ENCODE measurements at places on chromosomes 7 and 10.
A peak's percentile ranks its signal among the peaks of the same experiment; 100 is the strongest.

DNA sequence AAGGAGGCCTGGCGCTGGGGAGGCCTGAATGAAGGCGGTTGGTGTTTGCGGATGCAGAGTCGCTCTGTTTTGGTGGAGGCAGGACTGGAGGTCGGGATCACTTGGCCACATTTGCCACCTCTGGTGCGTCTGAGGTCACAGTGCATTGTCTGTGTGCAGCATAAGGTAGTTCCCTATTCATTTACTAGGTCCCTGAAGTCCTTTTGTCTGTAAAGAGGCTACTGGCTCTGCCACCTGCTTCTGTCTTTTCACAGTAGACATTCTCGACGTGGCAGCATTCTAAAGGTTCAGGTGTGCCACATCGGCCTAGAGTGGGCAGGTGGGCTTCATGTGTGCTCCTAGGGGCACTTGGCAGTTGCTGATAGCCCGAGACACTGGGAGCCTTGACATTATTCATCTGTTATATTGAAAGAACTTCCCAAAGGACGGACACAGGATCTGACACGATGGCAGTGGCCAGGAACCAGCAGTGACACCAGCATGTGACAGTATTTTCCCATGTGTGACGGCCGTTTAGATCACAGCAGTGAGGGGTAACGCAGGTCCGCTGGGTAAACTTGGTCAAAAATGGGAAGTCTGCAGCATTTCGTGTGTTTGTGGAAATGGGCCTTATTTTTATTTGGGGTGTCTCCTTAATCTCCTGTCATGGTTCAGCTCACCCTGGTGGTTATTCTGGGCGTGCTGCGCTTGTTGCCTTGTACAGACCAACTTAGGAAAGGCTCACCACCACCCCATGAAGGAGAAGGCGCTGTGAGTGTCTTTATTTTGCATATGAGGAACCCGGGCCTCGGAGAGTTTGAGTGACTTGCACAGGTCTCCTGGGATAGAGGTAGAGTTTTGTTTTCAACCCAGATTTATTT, 5.9 kb downstream of the MGMT start:
- DNase-seq = no peak

DNA sequence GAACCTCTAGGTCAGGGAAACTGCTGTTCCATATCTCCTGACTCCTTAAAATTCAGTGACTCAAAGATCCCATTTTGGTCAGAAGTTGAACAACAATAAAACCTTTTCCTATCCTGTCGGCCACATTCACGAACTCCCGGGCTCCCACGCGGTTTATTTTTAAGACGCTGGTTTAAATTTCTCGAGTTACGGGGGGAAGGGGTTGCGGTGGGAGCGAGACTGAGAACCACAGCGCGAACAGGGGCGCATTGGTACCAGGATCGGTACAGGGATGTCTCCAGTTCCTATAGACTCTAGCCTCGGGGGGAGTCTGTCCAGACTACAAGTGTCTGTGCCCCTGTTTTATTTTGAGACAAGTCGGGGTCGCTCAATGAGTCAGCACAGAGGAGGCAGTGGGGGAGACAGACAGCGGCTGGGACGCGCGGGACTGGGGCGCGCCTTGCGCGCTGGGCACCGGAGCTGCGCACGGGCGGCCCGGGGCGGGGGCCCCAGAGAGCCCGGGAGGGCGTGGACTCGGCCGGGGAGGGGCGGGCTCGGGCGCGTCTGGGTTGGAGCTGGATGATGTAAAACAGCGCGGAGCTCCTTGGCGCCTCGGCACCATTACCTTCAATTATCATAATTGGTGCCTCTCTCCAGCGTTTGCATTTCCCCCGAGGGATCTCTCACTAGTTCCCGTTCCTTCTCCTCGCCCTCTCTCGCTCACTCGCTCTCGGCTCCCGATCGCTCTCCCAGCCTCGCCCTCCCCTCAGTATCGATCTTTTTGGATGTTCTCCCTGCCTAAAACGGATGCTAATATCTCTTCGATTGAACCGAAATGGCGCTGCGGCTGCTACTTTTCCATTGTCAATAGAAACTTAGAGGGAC, 8.7 kb upstream of the BAMBI start:
- no peak for DNase-seq

DNA sequence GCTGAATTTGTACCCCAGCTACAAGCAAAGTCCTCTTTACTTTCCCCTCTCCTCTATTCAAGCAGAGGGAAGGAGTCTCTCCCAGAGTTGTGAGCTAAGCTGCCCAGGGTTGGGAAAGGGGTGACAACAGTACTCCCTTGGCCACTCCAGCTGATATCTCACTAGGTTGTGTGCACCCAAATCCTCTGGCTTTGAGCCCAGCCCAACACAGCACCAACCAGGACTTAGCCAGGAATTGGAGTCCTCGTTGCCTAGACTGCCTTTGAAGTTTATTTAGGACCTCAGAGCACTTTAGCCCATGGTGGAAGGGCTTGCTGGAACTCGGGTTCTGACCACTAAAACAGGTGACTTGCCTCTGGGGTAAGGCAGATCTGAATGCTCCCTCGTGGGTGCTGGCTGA, 35.7 kb upstream of the DYNC1I1 start:
- DNase-seq = no peak

DNA sequence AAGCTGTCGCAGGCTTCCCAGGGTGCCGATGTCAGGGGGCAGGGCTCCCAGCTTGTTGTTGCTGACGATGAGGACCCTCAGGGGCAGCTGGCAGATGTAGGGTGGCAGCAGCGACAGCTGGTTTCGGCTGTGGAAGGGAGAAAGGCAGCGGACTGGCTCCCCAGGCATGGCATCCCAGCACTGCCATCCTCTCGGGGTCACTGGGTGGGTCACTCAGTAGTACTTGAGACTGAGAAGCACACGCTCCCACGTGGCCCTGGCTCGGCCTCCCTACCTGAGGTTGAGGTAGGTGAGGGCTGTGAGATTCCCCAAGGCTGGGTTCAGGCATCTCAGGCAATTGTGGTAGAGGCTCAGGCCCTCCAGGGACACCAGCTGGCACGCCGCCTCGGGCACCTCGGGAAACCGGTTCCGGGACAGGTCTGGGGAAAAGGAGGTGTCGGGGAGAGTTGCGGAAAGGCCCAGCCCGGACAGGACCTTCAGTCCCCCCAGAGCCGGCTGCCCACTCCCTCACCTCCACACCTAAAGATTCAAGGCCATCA, 3.8 kb downstream of the LRCH4 start:
- DNase-seq = no peak

- no peak for DNase-seq
These were observed 1.6 kb downstream of the SFMBT2 start for GRCh38 chr10:7409045-7409731.

- DNase-seq = no peak
These were observed 8.2 kb downstream of the PPIF start for GRCh38 chr10:79355420-79356017.

GRCh38 chr10:110149259-110149658, 58.1 kb upstream of the MXI1 start:
- DNase-seq = no peak

- DNase-seq = peak; percentile 47
These were observed 212.7 kb upstream of the ZNF804B start for GRCh38 chr7:88546808-88547207.

GRCh38 chr10:43599333-43599732, 6.9 kb upstream of the ZNF485 start:
- DNase-seq = no peak

DNA sequence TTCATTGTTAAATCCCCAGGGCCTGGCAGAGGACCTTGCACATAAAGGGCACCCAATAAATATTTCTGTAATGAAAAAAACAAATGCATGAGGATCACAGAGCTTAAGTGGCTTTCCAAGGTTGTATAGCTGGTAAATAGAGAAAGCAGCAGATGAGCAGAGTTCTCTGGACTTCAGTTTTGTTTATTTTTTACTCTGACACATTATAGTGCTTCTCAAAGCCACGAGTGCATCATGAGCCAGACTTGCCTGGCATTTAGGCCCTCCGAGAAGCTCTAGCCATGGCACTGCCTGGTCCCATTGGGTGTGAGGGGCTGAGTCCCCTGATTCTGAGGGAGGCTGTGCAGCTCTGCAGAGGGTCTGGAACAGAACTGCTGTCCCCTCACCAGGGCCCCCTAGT, 87.2 kb upstream of the ZNF32 start:
- no peak for DNase-seq

GRCh38 chr10:133212853-133213494, 17.0 kb upstream of the UTF1 start:
- DNase-seq = no peak

GRCh38 chr10:51892965-51893658, 193.7 kb upstream of the CSTF2T start:
- no peak for DNase-seq

- DNase-seq = no peak
These were observed 78.0 kb upstream of the AGBL3 start for GRCh38 chr7:134908289-134908688.

DNA sequence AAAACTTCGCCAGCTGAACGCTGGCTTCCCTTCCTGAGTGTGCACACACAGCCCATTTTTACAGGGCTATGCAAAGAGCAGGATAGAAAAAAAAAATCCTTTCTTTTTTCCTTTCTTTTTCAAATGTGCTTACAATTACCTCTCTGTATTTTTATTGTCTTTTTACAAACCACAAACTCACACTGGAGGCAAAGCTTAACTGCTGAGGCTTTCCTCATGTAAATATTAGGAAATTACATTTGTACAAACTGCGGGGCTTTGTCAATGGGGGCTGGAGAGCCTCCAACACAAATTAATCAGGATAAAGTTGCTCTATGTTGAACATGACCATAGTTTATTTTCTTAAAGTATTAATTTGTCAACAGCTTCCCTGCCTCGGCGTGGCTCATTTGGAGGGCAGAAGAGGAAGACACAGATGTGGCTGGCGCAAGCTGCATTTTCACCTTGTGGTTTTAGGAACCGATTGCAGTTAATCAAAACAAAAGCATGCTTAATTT, 411.7 kb upstream of the MKI67 start:
- no peak for DNase-seq

- no peak for DNase-seq
These were observed 43.7 kb downstream of the SRPK2 start for GRCh38 chr7:105345003-105345402.

GRCh38 chr10:73759512-73760115, 15.4 kb downstream of the SEC24C start:
- no peak for DNase-seq

GRCh38 chr7:79495544-79496272, 42.2 kb upstream of the MAGI2 start:
- no peak for DNase-seq

DNA sequence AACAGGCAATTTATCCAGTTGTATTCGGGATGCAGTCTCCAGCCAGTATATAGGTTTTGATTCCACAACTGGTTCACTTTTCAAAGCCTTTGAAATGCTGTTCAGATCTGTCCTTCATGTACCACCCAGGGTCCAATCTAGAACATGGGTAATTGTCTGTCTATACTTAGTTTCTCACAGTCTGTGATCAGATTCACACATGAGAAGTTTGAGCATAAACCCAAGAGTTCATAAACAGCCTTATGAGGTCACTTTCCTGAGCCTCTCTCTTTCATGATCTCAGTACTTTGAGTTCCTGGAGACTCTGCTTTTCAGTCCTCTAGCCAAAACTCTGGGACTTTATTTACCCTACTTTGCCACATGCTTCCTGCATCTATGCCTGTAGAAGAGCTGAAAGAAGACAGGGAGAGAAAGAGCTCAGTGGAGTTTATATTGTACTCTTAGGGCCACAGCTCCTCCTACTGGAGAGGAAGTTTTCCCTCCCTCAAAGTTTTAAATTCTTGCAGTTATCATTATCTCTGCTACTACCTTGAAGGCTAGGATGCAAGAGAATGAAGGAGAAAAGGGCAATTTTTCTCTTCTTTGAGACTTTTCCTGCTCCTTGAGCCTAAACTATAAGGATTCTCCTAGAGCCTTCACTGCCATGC, 172.0 kb downstream of the ZEB1 start:
- DNase-seq = peak; percentile 15

DNA sequence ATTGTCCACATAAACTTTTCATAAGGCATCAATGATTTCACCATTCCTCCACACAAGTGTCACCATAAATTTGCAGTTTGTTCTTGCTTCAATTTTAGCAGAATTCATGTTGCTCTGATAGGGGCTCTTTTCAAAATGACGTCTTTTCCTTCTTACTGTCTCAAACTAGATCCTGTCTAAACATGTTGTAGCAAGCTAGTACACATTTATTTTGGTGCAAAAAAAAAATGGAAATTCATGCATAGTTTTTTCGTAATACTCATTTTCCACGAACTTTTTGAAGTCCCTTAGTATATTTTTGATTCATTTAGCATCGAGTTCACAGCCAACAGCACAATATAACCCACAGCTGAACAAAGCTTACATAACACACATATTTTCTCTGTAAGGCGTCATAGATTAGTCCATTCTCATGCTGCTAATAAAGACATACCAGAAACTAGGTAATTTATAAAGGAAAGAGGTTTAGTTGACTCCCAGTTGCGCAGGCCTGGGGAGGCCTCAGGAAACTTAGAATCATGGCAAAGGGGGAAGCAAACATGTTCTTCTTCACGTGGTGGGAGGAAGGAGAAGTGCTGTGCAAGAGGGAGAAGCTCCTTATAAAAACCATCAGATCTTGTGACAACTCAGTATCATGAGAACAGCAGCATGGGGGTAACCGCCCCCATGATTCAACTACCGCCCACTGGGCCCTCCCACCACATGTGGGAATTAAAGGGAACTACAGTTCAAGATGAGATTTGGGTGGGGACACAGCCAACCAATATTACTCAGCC, 301.5 kb downstream of the CCDC3 start:
- no peak for DNase-seq

- no peak for DNase-seq
These were observed 31.5 kb downstream of the UNC5B start for GRCh38 chr10:71243756-71244395.

DNA sequence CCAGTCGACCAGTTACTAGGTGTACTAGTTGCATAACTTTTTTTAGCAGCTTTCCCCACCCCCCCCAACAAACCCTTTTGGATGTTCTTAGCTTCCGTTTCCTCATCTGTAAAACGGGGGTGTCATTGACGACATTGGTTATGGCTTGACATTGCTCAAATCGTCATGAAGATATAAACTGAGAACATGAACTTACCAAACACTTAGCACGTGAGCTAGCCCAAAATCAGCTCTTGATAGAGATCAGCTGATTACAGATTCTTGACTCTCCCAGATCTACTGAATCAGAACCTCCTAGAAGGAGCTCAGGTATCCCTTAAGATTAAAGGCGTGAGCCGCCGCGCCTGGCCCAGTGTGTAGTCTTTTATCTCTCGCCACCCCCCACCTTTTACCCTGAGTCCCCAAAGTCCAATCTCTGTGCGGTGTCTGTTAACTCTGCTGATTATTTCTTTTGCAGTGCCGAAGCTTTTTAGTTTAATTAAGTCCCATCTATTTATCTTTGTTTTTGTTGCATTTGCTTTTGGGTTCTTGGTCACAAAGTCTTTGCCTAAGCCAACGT, 1.0 kb upstream of the GNA12 start:
- DNase-seq = no peak

DNA sequence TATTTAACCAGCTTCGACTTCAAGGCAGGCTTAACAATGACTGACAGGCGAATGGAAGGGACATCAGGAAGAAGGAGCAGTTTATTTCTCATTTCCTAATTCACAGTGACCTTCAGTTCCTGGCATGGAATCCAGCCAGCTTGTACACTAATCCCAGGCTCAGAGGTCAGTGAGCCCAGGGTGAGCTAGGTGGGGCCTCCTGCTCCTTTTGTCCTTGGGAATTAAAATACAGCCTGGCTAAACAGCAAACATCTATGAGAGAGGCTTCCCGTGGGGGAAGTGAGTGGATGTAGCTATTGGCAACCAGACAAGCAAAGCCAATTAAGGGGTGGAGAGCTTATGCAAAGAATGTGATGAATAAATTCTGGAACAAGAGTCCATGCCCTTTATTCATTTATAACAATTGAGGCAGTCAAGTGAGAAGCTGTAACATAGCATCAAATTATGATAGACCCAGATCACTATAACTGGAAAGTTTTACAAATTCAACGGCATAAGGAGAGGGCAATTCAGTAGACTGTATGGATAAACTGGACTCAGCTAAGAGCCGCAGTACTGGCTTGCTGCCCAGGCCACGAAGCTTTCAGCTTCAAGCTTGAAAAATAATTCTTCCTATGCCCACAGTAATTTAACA, 57.1 kb downstream of the STK17A start:
- no peak for DNase-seq

Data from iPS DF 19.7 (cell line).